Naive thymus-derived CD8-positive, alpha-beta T cell (primary cell): ENCODE measurements at places on chromosomes 11 and 22.
A peak's percentile ranks its signal among the peaks of the same experiment; 100 is the strongest.

DNA sequence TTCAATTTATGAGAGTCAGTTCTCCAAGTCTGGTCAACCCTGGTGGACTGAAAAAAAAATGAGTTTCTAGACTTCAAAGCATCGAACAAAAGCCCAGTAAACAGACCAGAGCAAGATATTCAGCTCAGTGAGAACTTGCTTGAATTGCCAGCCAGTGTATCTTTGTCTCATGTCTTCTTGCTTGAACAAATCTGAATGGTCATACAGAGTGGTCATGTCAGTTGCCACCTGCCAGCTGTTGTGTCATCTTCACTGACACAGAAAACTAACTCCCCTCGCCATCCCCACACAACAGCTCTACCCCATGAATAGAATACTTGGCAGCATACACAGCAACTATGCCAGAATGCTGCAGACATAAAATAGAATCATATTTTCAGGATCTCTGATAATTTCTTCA is 27.5 kb upstream of the CALCB start:
- no peaks in the 10 kb centered on the region for H3K4me1 ChIP-seq
- H3K27ac ChIP-seq: no peak overlapping the region
- H3K4me3 ChIP-seq: no peak overlapping the region
- no peak for DNase-seq

DNA sequence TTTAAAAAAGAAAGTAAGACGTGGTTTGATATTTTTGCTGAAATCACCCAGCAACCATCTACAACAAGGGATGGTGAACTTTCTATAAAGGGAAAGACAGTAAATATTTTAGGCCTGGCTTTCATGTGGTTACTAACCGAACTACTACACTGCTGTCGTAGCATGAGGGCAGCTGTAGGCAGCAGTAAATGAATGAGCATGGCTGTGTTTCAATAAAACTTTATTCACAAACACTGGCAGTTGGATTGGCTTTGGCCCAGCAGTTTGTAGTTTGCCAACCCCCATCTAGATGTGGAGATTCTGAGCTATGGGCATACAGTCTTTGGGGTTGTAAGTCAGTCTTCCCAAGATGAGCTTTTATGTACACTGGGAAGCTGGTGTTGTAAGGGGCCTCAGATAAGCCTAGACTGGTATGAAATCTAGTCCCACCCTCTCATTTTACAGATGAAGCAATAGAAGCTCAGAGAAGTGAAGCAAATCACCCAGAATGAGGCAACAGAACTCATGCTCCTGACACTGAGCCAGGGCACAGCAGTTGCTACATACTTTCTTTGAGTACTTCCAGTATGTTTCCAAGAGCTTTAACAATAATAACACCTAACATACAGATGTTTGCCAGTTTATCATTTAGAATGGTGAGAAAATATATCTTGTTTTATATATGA is 204.4 kb downstream of the ADAMTS15 start:
- no peaks in the 10 kb centered on the region for H3K4me1 ChIP-seq
- no peak overlapping the region for H3K27ac ChIP-seq
- no peak for DNase-seq
- peaks cover 14% of the 10 kb centered on the region for H3K27me3 ChIP-seq

- no peak overlapping the region for H3K4me3 ChIP-seq
- no peaks in the 10 kb centered on the region for H3K36me3 ChIP-seq
- H3K4me1 ChIP-seq: peaks cover 12% of the 10 kb centered on the region
- no peaks in the 10 kb centered on the region for H3K27me3 ChIP-seq
- DNase-seq: peak; percentile 51
Measured at GRCh38 chr22:19982991-19983578, 33.5 kb downstream of the ARVCF start.

DNA sequence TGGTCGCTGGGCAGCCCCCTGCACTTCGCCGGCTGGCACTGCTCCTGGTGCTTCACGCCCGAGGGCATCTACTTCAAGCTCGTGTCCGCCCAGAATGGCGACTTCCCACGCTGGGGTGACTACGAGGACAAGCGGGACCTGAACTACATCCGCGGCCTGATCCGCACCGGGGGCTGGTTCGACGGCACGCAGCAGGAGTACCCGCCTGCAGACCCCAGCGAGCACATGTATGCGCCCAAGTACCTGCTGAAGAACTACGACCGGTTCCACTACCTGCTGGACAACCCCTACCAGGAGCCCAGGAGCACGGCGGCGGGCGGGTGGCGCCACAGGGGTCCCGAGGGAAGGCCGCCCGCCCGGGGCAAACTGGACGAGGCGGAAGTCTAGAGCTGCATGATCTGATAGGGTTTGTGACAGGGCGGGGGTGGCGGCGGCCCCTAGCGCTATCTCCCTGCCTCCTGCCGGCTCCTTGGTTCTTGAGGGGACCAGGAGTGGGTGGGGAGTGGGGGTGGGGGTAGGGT is 13.5 kb upstream of the MIEF1 start:
- no peaks in the 10 kb centered on the region for H3K36me3 ChIP-seq
- H3K4me1 ChIP-seq: peaks cover 16% of the 10 kb centered on the region
- no peak overlapping the region for H3K27ac ChIP-seq
- no peaks in the 10 kb centered on the region for H3K27me3 ChIP-seq

DNA sequence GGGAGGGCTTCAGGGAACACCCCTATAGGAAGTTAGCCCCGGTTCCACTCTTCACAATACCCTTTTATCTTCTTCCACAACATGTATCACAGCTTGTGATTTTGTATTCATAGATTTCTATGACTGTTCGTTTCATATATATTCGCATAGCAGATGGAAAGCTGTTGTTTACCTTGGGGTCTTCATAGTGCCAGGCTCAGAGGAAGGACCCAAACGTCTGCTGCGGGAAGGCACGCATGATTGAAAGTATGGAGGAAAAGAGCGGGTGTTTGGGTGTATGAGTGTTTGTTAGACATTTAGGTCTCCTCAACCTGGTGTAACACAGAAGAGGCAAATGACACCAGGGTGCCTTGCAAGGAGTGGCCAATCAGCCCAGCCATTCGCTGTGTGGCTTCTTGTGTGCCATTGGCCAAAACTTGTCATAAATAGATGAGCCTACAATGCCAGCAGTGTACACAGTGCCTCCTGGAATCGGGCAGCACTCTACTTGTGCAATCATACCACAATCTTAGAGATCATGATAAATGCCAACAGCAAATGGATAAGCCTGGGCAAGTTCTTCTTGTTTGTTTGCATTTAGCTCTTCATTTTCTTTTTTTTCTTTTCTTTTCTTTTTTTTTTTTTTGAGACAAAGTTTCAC is 10.9 kb upstream of the ADA2 start:
- peaks cover 11% of the 10 kb centered on the region for H3K4me1 ChIP-seq
- no peaks in the 10 kb centered on the region for H3K27me3 ChIP-seq
